Inflammatory macrophage treated with lipopolysaccharide for 1 hour (primary cell): ENCODE measurements at places on chromosomes 4 and X.

DNA sequence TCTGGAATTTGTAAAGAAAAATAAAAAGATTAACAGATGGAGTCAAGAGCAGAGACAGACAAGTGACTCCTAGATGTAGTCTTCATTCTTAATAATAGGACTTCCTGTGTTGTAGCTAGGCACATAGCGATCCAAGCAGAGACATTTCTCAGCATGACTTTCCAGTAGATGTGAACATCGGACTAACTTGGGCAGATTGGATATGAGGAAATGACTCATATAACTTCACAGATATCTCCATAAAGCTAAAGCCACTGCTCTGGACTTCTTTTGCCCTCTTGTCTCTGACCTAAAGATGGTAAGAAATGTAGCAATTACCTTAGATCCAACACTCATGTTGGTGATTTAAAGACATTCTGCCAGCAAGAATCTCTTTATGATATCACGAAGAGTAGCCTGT, 131.7 kb downstream of the EPHA5 start:
- no peak for DNase-seq

- no peak for DNase-seq
Measured at GRCh38 chrX:109535578-109535977, 1.1 kb upstream of the NXT2 start.

- DNase-seq: no peak
Measured at GRCh38 chr4:182231080-182231479, 12.1 kb upstream of the TENM3 start.

DNA sequence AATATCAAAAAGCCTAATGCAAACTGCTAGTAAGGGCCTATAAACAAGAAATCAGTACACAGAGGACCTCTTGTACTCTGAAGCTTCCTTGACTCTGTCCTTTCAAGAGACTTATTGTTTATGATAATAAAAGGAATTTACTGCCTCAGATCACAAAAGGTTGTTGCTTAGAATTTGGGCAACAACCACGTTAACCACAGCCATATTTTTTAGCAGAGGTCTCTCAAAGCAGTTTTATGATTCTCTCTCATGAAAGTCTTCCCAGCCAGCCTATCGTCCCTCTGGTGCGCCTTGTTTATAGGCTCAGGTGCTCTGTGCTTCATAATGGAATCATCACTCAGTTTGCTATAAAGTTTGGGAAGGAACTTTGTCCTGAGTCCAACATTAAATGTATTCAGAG, 270.6 kb downstream of the RCHY1 start:
- DNase-seq: no peak

DNA sequence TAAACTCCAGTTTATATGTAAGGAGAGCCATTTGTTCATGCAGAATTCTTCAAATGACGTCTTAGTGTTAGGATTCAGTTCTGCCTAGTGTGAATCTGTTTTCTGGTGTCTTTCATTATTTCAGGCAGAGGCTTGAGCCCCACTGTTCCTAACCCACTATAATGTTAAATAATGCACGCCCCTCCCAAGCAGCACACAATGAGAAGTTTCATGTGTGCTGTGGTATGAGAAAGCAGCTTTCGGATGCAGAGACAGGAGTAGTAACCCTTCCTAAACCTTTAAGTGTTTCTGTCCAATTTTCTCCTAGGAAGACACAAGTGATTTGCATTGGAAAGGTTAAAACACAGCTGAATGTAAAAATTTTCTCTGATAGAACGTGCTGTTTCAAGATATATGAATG, 54.5 kb downstream of the TRIM2 start:
- no peak for DNase-seq

DNA sequence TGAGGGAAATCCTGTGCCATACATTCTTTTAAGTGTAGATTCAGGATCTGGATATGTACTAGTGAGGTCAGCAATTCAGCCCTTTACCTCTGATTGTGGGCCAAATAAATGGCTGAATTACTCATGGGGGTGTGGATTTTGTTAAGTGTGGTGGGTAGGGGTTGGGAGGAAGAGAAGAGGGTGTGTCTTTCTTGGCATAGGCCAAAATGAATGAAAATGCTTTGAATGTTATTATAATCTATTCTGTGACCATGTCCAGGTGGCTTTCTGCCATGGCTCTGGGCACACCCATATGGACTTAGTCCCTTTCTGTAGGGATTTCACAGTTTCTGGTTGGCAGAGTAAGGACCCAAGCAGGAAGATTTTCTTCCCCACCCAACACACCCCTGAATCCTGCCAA, 244.3 kb downstream of the CBR4 start:
- DNase-seq: no peak

DNA sequence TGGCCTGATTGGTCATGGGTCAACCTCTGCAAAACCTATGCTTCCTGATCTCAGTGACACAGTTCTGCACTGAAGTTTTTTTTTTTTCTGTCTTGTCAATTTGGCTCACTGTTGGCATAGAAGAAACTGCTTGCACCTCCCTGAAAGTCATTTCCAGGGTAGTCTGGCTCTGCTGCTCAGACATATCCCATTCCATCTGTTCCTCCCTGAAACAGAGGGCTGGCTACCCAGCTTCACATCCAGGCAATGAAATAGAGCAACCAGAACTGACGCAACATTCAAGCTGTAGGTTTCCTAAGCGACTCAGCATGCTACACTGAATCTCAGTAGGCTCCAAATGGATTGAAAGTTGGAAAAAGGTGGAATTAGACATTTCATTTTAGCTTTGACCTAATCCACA, 176.8 kb upstream of the MBNL3 start:
- no peak for DNase-seq

DNA sequence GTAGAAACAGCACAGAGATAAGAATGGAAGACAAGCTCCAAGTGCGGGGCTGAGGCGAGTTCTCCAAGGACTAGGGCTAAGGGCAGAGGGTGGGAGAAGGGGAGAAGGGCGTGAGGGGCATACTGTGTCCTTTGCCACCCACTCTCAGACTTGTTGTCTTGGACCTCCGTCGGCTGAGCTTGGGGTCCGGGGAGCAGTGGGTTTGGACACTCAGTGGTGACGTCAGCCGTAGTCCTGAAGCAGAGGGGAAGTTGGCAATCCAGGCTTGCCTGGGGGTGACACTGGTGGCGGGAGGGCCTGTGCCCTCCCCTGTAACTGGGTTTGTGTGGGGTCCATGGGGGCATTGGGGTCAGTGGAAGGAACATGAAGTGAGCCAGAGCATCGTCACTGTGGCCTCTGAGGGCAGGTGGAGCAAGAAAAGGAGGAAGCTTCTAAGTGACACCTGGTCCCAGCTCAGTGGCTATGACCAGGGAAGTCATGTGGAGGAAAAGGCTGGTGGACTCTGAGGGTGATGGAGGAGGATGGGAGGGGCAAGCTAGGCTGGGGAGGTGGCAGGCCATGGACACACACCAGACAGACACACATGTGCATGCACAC, 17.6 kb downstream of the CD99 start:
- DNase-seq: peak; percentile 47

- no peak for DNase-seq
Measured at GRCh38 chr4:113645771-113646441, 115.6 kb downstream of the CAMK2D start.

DNA sequence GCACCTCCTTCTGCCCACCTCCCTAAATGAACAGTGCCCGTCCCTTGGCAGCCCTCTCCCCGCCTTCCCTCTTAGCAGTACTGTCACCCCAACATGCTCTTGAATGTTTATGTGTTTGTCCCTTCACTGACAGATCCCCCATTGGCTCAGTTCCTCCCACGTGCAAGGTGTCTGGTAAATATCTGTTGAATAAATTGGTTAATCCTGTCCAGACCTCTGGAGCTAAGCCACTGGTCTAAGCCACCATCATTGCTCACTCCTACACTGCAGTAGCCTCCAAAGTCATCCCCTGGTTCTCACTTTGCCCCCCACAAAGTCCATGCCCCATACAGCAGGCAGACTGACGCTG, 26.1 kb upstream of the MAN2B2 start:
- DNase-seq: no peak

DNA sequence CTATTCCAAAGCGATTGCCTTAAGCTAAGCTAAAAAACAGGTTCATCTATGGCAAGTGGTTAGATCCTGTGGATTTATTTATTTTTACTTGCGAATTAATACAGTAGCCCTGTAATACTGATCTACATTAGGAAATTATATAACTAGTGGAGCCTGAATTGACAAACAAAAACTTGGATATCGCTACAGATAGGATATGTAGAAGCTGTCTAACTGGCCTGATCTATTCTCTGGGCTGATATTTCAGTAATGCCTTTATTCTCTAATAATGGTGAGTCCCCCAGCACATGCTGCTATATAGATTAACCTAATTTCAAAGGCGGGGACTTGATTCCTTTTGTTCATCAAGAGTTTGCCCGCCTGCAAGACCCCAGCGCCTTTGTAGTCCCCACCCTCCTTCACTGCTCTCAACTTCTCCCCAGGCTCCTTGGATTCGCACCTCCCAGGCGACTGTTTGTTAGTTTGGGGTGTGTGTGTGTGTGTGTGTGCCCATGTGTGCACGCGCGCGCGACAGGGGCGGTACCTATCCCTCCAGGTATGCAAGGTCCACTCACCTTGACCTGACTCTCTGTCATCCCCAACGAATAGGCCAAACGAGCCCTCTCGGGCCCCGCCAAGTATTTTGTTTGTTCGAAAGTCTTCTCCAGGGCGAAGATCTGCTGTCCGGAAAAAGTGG, 3.8 kb downstream of the NKX6-1 start:
- no peak for DNase-seq

GRCh38 chr4:54554339-54554990, 103.3 kb upstream of the KIT start:
- DNase-seq: no peak
